ENCODE measurements at places on chromosomes 7 and 10.

DNA sequence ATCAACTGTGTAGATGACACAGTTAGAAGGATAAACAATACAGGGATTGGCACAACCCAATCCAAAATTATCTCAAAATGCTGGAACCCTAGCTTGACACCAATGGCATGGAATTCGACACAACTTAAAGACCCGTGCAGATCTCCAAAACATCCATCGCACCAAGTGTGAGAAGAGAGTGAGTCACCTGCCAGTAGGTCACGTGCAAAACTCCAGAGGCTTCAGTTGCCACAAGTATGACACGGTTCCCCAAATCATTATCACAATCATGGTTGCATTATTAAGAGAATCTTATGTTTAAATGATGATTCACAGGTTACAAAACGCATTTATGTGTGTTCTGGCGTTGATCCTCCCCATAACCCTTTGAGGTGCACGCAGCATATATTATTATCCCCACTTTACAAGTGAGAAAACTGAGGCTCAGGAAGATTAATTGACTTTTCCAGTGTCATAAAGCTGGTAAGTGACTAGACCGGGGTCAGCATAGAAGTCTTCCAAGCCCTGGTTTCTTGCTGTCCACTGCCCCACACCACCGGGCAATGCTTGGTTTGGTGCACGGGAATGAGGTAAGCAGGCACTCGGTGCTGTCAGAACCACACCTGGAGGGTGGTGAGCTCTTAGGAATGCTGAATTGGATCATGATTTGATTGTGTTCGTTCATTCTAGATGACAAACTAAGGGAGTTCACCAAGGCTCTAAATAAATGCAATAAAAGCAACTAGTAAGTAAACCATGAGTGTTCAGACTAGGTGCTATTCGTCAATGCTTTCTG lies 23.6 kb upstream of the STK17A start:
- DNase-seq, result no peak

- DNase-seq, result no peak
Observed at GRCh38 chr10:112421731-112422130, 25.0 kb downstream of the ZDHHC6 start.

- no peak for DNase-seq
Observed at GRCh38 chr7:1043552-1044188, 676 bp upstream of the GPR146 start.

DNA sequence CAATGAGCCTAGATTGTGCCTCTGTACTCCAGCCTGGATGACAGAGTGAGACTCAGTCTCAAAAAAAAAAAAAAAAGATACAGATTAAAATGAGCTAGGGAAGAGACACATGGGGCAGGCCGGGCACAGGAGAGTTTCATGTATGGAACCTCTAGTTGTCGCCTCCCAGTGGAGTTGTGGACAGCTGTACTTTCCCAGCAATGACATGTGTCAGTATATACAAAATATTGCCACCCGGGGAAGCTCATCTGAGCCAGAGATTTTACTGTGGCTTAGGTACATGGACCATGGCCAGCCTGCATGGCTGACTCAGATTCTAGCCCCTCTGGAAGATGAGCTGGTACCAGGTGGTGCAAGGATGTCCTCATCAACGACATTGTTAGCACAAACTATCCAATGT lies 87.4 kb downstream of the COL26A1 start:
- no peak for DNase-seq

DNA sequence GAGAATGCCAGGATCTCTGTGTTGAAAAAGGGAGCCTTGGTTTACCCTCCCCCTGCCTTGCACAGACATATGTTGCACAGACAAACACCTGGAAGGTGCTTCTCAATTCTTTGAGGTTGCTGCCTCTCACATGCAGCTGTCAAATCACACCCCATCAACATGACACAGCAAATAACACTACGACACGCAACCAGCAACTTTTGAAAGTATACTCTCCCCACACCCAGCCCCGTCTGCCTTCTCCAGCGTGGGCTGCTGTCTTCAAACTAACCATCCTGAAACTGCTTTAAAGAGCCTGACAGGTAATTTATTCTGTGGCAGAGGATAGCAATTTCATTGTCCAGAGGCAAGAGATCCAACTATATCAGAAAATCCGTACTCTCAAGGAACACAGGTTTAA lies 136.1 kb downstream of the PLXNA4 start:
- no peak for DNase-seq

DNA sequence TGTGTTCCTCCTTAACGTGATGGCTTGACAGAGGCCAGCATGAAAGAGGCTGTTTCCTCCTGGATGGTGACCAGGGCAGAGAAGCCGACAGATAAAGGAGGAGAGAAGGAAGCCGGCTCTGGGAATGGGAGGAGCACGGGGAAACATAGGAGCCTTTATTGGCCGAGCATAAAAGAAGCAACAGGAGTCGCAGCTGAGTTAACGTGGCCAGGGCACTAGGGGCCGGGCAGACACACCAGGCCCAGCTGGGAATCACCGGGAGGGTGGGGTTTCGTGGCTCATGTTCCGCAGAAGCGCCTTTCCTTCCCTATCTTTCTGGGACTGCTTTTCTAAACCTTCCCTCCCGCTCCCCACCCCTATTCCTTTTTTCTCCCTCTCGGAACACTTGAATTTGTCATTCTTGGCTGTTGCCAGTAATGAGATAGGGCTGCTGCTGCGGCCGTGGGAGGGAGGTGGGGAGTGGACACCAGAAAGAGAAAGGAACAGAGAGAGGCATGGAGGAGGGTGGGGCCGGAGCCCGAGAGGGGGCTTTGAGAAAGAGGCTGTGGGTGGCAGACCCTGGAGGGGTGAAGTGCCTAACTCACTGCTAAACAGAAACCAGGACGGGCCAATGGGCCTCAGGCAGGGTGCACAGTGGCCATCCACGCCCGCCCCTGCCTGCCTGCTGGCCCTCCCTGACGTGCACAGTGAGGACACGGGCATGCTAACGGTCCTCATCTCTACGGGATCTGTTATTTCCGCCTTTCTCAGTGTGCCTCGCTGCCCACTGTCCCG lies 65.2 kb downstream of the COL13A1 start:
- DNase-seq, result no peak

DNA sequence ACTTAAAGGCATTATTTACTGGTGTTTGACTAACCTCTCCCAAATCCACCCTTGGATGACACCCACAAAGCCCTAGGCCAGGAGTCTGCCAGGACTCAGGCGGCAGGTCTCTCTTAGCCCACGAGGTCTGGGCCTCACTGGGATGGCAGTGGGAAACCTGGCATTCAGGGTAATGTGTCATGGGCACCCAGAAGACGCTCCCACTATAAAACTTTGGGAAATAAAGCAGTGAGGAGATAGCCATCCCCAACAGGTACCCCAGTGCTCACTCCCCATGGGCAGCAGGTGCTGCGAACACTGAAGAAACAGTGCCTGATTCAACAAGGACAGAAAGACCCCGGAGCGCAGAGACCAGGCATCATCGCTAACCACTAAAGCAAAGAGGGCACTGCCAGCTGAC lies 14.4 kb upstream of the PTPRN2 start:
- DNase-seq, result no peak

GRCh38 chr7:105652359-105652993 lies 71.2 kb upstream of the EFCAB10 start:
- DNase-seq, result peak; percentile 87

DNA sequence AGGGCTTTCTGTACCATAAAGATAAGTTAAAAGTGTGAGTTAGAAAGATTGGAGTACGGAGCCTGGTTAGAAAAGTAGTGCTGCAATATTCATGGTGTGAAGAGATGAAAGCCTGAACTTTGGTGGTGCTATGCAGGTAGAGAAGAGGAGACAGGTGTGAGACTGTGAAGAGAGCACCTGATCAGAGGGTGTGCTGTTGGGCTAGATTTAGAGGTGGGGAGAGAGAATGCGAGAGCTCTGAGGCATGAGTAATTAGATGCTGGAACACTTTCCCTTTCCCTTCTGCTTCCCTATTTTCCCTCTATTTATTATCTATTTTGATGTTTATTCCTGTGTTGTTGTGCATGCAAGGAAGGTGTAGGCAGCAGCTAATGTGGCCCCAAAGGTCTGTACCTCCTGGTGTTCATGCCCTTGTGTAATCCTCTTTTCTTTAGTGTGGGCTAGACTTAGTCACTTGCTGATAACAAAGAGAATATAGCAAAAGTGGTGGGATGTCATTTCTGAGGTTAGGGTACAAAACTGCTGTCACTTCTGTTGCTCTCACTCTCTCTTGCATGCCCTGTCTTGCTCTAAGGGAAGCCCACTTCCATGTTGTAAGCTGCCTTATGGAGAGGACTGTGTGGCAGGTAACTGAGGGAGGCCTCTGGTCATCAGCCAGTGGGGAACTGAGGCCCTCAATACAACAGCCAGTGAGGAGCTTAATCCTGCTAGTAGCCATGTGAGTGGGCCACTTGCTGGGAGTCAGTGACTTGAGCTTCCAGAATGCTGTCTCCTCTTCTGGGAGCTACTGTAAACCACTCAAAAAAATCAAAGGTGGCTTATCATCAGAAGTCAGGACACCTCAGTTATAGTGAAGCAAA lies 2.6 kb upstream of the ATXN7L1 start:
- DNase-seq, result no peak

GRCh38 chr10:117532451-117533107 lies 10.0 kb upstream of the EMX2 start:
- no peak for DNase-seq

DNA sequence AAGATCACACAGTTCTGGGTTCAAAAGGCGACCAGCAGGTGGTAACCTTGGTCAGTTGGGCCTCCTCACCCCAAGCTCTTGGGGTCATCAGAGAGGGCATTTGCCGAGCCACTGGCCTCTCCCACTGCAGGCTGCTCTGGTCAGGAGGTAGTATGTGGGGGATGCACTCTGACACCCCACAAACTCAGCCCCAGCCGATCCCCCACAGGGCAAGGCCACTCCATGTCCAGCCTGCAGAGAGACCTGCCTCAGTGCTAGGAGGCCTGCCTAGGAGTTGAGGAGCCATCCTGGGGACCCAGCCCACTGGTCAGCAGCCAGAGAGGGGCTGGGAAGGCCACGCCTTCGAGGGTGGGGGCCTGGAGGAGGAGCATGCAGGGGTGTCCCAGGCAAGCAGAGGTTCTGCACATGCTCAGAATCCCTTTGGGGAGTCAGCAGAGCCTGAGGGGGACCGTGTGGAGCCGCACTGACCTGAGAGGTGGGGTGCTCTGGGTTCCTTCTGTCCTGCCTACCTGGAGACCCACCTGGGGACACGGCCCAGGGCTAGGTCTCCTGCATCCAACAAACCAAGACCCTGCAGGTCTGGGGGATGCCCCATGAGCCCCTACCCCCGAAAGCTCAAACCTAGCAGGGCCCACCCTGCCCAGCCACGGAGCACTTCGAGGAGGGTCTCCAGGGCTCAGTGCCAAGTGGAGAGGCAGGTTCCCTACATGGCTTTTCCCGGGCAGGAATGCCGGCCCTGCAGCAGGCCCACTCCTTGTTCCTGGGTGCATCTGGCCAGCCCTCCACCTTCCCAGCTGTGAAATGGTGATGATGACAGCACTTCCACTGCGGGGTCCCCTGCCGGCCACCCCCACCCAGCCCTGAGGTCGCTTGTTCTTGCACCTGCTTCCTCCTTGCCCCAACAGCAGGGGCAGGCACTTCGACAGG lies 58.5 kb downstream of the RASGEF1A start:
- no peak for DNase-seq

- DNase-seq, result no peak
Observed at GRCh38 chr10:63584725-63585035, 63.5 kb downstream of the REEP3 start.

GRCh38 chr10:34189830-34190229 lies 625.3 kb downstream of the PARD3 start:
- DNase-seq, result no peak

- no peak for DNase-seq
Observed at GRCh38 chr7:20783125-20783699, 3.5 kb downstream of the SP8 start.

DNA sequence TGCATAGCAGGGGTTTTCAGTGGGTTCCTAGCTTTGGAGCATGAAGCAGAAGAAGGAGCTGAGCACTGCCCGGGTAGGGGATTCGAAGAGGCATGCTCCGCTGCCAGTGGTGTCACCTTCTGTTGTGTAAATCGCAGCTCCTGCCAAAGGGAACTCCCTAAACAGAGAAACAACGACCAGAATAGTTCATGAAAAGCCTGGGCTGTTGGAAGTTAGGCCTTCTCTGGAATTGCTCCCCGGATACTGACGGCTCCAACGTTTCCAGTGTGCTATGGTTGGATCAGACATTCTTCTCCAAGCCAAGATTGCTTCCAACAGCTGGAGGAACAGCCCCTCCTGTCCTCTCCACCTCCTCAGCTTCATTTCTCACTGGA lies 546.0 kb upstream of the FZD8 start:
- no peak for DNase-seq

GRCh38 chr10:125883211-125883610 lies 2.1 kb upstream of the DHX32 start:
- no peak for DNase-seq

DNA sequence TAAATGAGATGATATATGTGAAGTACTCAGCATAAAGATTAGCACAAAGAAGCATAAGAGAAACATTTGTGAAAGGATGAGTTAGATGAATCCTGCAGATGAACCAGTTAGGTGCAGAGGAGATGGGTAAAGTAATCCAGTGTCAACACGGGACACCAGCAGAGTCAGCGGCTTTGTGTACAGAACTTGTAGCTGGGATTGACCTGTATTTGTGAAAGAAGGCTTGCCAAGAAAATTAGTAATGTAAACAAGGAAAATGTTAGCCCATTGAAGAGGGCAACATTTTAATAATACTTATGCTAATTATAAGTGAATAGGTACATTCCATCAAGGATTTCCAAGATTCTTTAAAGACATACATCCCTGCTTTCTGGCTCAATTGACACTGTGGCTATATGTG lies 255.7 kb downstream of the PTEN start:
- DNase-seq, result no peak

GRCh38 chr7:102304668-102305067 lies 18.0 kb downstream of the SH2B2 start:
- DNase-seq, result no peak

DNA sequence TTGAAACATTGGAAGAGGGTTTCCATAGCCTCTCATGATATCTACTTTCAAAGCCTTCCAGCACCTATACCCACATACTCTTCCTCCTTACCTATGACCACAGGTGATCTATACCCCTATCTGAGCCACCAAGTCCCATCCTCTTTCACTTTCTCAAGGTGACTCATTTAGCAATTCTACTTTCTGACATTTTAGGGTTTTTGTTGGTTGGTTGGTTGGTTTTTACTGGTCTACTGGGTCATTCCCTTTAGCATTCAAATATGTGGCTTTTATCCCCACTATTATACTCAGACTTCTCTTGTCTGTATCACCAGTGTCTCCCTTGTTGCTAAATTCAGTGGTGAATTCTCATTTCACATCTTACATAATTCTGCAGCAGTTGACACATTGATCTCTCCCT lies 130.4 kb upstream of the STEAP4 start:
- no peak for DNase-seq
